ENCODE measurements at places on chromosomes 2 and 18.

- DNase-seq = no peak
These were observed 268.3 kb upstream of the NETO1 start for GRCh38 chr18:73136134-73136533.

DNA sequence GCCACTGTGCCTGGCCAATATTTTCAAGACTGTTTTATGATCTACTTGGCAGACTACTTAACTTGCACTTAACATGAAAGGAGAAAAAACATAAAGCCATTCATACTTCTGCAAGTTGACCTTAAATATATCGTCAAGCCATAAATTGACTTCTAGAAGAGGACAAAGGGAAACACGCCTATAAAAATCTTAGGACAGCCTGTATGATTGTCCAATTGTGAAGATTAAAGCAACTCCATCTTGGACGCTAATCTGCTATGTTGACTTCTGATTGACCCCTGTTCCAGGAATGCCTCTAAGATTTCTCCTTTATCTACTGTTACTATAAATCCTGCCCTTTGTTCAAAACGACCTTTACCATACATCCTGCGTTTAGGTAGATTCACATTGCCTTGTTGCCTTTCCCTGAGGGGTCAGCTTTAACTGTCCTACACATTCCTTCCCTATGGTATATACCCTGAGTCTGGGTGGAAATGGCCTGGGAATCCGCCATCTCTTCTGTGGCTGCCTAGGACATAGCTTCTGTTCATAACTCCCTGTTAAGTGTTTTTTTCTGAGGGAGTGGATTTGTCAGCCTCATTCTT lies 40.2 kb upstream of the SLC35F5 start:
- DNase-seq = no peak

- no peak for DNase-seq
These were observed 481 bp downstream of the DCDC2C start for GRCh38 chr2:3703757-3704355.

DNA sequence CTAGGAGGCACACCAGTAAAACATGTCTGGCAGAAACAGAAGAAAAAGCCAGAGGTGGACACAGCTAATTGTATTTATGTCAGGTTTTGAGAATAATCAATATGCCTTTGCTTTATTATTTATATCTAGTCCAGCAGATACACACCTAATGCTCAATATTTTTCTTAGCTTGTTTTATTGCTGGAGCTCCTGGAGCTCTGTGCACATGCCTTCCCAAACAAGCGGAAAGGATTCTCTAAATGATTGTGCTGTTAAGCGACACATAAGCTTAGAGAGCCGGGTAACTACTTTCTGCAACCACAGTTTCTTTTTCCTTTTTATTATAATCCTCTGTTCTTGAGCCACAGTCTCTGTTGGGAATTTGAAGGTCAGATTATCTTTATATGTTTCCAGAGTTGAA lies 177.3 kb upstream of the ST6GAL2 start:
- DNase-seq = no peak

GRCh38 chr2:128197059-128197458 lies 106.1 kb downstream of the UGGT1 start:
- DNase-seq = no peak

GRCh38 chr2:117853873-117854272 lies 39.4 kb downstream of the DDX18 start:
- DNase-seq = no peak

DNA sequence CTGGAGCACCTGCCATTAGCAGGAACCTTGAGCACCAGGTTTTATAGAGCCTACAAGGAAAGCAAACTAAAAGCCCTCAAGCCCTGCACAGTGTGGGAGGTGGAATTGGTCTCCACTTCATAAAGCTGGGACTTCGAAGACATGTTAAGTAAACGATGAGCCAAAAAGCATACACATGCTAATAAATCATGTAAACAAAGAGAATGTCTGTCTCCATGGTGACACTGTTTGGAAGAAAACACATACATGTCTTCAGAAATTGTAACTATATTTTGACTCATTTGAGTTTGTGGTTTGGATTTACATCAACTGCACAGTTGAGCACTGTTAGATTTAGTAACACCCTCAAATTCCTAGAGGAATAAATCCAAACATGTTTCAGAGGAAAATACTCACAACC lies 978.5 kb upstream of the LRRTM1 start:
- DNase-seq = no peak

GRCh38 chr18:13427354-13427753 lies 208.8 kb downstream of the LDLRAD4 start:
- DNase-seq = no peak

DNA sequence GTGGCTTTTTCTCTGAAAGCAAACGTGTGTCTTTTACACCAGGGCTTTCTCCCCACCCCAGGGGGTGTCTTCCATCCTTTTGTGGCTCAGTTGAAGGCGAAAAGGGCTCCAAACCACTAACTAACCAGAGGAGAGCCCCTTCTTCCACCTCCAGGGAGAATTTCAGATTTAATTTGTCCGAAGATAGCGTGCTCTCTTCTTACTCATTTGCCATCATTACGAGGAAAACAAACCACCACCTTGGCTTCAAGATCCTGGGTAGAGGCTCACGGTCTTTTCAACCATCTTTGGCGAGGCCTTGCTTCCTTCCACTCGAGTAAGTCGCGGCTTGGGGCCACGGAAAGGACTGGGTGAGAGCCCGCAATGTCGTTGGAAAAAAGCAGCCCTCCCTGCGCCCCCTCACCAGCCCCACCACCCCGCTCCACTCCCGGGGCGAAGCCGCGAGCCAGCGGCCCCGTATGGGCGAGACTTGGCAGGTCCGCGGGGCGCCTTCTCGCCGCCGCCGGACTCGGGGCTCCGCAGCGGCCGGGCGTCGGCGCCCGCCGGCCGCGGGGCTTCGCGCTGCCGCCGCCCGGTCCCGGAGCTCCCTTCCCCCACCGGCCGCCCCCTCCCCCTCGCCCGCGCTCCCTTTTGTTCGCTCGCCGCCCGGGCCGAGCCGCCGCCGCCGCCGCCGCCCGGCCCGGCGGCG lies 1.7 kb upstream of the ZNF532 start:
- no peak for DNase-seq

DNA sequence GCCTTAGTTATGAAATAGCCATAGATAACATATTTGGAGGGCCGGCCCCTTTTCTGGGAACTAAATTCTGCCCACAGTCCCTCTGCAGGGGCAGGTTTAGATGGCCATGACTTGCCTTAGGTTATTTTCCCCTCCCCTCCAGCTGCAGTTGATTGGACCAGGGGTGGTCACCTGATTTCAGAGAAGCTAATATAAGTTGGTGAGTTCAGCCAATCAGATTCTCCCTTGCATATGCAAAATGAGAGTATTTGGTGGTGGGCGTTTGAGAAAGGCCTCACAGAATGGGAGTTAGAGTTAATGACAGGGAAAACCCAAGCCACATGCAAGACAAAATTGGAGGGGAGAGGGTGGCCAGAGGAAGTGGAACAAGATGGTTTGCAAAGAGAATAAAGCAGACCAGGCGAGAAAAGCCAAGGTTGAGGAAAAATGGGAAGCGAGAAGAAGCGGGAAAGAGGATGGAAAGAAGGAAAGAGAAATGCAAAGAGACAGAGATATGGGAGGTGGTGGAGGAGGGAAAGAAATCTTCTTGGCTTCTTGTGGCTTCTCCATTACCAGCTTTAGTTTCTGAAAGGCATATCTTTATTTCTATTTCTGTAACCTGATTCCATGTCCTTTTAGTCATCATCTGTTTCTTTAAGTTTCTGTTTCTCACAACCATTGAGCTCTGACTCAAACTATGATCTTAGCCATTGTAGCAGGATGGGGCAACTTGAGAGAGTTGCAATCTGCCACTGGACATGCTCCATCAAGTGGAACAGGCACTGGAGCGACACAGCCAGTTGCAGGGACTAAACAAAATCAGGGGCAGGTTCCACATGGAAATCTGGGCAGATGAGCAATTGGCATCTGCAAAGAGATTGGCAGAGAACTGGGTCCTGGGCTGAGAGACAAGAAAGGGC lies 108.1 kb upstream of the SIX3 start:
- DNase-seq = no peak

DNA sequence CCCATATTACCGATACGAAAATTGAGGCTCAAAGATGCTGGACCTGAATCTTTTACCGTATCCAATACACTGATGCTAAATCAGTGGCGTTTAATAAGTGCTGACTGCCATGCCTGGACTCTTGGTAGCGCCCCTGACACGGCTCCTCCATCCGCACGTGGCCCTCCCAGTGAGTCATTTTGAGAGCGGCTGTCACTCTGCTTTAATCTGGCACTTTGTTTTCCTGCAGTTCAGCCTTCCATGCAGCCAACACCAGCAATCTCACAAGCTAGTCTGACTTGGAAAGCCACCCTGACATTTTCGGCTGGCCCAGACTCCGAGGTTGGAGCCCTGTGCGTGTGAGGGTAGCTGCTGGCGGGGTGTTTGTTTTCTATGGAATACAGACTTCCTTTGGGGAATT lies 155.1 kb upstream of the LMAN1 start:
- peak; percentile 28 for DNase-seq

DNA sequence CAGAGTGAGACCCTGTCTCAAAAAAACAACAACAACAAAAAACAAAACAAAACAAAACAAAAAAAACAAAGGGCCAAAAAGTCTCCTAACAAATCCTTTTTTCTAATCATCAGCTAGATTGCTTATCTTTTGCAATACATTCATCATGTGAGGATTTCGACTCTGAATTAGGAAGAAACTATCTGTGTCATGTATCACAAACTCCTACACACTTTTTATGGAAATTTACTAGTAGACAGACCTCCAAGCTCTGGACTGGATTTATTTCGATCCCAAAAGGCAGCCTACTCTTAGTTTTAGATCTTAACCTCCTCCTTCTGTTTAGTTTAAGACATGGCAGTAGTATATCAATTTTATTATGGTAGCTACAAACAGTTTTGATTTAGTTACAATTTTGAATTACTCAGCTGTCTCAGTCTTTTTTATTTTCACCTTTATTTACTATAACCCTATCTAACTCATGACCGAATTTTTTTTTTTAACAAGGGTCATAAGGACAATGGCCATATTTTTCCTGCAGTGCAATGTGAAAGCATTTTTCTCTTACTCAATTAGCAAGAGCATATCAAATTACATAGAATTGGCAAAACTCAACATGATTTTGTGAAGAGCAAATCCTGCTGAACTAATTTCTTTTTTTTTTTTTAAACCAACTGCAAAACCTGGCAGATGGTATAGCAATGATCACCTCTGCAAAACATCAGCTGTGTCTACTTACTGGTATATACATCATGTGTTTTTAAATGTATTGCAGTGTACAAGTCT lies 10.7 kb upstream of the CCDC88A start:
- no peak for DNase-seq

DNA sequence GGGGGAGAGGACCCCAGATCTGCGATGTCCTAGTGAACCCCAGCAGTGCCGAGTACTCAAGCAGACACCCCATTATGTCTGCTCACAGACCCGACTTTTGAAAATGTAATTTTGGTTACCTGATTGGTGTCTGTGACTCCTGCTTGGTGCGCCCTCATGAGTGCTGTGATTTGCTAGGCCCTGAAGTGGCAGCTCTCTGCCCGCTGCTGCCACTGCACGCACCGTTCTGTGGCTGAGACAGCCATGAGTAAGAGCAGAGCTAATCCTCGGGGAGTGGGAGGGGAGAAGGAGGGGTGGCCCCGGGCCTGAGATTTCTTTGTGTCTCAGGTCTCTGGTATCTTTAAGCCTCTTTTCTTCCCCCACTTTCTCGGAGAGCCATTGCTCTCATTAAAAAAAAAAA lies 18.2 kb downstream of the FHOD3 start:
- no peak for DNase-seq

- no peak for DNase-seq
These were observed 853 bp upstream of the OSBPL6 start for GRCh38 chr2:178193496-178193822.

DNA sequence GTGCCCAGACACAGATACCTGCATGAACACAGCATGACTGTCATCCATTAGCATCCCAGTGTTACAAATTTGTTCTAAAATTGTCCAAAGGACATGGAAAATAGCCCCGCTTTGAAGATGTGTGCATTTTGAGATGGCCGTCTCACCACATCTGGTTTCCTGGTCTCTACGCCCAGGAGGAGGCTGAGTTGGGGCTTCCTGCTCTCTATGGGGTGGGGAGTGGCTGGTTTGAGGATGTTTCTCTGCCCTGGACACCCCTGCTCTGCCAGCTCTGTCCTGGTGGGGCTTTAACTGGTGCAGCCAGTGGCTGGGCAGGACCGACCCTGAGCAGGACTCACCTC lies 74.6 kb upstream of the SMAD7 start:
- no peak for DNase-seq

GRCh38 chr2:44104855-44105271 lies 63.8 kb upstream of the PPM1B start:
- no peak for DNase-seq

GRCh38 chr18:23838801-23839366 lies 149.6 kb downstream of the LAMA3 start:
- DNase-seq = no peak

DNA sequence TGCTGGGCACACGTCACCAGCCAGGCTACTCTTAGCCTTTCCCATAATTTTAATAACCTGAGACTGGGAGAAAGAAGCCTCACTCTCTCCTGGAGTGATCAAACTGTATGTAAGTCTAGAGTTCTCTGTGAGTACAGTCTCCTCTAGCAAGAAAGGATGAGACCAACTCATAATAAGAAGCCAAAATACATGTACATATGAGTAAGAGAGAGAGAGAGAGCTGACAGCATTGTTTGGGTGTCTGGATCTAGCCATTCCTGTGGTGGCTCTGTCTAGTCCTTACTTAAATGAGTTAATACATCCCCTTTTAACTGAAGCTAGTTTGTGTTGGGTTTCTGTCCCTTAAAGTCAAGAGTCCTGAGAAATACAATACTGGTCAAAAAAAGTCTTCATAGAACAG lies 26.0 kb upstream of the ANXA4 start:
- DNase-seq = peak; percentile 71

GRCh38 chr2:21451403-21451802 lies 327.6 kb downstream of the TDRD15 start:
- no peak for DNase-seq
